Fibroblast of skin of left quadriceps (primary cell): ENCODE measurements at places on chromosomes 5 and 9.

DNA sequence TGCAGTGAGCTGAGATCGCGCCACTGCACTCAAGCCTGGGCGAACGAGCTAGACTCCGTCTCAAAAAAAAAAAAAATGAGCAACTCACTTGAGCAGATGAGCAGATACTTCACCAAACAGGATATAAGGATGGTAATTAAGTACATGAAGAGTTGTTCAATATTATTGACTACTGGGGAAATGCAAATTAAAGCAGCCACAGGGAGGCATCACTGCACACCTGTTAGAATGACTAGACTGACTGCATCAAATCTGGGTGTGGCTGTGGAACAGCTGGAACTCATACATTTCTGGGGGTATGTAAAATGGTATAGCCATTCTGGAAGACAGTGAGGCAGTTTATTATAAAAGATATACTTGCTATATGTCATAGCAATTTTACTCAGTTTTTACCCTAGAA lies 93.0 kb downstream of the WNK2 start:
- DNase-seq: no peak

GRCh38 chr9:87698069-87698809 lies 27.7 kb upstream of the CTSL start:
- DNase-seq: no peak

GRCh38 chr5:81544351-81545018 lies 150.6 kb upstream of the ACOT12 start:
- DNase-seq: no peak

DNA sequence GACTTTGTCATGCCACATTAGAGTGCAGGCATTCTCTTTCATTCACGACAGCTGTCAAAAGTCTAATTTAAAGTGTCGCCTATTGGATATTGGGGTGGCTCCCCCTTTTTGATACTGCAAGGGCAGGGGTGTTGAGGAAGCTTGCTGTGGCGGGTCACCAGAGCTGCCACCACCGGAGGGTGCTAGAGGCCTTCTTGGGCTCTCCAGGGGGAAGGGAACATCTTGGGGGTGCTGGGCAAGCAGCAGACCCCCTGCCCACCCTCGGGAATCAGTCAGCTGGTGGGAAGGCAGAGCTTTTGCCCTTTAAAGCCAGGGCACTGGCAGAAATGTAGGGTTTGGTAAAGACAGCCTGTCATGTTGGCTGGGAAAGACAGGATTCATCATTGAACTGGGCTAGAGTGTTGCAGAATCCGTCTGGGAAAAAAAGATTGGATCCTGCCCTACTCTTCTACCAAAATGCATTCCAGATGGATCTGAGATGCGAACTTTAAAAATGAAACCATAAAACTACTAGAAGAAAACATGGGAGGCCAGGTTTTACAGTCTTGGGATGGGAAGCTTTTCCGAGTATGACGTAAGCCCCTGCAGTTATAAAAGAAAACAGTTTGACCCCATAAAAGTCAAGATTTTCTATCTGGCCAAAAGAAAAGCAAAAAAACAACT lies 22.3 kb downstream of the COL5A1 start:
- no peak for DNase-seq

GRCh38 chr5:81530919-81531318 lies 137.0 kb upstream of the ACOT12 start:
- no peak for DNase-seq

GRCh38 chr5:34526682-34527305 lies 129.3 kb upstream of the RAI14 start:
- DNase-seq: no peak

GRCh38 chr9:29969856-29970647 lies 2396.8 kb upstream of the C9orf72 start:
- DNase-seq: no peak

DNA sequence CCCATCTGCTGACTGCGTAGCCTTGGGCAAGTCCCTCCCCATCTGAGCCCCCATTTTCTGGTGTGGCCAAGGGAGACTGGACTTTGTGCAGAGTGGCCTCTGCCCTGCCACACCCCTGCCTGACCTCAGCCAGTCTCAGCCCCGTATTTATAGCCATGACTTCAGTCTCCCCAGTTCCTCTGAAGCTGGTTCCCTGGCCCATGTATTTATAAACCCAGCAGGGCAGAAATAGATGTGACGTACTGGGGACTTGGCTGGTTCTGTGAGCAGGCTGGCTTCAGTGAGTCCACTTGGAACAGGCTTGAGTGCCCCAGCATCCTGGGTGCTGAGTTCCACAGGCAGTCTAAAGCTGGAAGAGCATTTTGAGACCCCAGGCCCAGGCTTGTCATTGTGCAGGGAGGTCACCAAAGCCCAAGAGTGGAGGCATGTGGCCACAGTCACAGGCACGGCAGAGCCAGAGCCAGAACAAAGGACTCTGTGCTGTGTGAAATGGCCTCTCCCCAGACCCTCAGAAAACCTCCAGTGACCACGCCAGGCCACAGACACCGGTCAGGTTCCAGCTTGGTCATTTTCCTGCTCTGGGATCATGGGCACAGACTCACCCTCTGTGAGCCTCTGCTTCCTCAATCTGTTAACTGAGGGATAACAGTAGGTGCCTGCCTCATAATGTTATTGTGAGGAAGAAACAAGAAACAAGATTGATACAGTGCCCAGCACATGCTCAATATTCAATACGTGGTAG lies 30.4 kb upstream of the SYNPO start:
- DNase-seq: no peak

DNA sequence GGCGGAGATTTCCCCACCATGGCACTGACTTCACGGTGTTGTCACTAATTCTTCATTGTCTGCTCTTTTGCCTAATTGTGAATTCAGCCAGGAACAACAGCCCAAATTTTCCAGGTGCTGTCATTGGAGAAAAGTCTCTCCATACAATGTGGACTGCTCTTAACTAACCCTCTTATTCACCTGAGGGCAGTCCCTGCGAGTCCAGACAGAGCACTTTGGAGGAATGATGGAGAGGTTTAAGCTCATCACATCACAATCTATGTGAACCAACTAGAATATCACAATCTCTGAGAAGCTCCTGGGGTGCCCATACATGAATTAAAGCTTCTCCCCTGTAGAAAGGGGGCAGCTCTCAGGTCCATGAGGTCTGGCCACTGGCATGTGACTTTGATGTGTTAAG lies 56.4 kb downstream of the MTX3 start:
- no peak for DNase-seq

DNA sequence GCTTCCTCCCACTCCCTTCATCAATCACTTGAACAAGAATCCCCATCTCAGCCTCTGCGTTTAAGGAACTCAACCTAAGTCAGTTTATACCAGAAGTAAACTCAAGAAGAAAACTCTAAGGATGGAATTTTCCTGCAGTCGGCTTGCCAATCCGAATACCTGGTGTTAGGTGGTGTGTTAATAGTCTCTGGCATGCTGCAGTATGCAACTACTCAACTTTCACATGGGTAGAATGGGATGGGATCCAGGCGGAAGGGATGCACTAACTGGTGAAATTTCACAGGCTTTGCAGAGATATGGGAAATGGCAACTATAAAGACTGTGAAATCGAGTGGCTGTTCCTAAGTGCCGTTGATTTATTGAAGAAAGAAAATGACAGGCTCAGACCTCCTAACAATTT lies 560.6 kb downstream of the TLE1 start:
- DNase-seq: no peak

DNA sequence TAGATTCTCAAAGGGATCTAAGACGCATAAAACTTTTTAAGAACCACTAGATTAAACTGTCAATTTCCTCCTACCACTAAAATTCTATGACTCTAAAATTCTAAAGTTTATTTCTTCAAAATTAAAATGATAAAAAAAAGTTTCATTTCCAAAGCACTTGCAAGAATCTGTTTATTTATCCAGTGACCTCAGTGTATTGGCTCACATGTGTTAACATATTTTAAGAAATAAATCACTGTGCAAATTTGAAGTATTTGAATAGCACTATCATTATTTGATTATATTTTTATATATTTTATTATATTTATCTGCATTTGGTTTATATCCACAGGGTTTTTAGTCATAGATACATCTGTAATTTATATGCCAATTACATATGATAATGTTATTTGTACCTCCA lies 62.2 kb upstream of the SLC12A2 start:
- no peak for DNase-seq

DNA sequence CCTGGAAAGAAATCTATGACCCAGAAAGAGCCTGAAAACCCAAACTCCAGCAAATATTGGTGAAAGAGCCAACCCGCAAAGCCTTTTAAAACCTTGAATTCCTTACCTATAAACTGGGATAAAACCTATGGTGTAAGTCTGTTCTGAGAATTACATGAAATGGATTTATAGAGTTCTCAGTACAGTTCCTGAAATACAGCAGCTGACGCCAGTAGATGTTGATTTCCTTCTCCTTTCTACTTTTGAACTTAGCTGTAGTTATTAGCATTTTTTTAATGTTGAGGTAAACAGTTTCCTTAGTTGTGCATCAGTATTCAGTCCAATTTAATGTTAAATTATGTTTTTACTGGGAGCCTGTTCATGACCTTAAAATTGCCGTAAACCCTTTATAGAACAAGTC lies 3.7 kb downstream of the SPIN1 start:
- no peak for DNase-seq

- DNase-seq: no peak
Observed at GRCh38 chr9:110033869-110034268, 174.1 kb downstream of the C9orf152 start.

DNA sequence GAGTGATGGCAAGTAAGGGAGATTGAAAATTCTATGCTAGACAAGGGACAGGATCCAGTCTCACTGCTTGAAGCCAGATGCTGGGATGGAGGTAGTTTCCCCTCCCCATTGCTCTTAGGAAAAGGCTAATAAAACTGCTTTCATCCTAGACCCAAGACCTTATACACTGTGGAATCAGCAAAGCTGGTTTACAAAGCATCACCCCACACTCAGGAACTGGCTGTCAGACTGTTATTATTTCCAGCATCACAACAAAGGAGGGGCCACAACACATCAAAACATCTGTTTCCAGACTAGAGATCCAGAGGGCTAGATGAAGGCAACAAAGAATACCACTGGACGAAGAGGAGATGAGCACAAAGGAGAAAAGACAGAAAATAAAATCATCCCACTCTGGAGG lies 364.6 kb upstream of the PTGER4 start:
- no peak for DNase-seq

DNA sequence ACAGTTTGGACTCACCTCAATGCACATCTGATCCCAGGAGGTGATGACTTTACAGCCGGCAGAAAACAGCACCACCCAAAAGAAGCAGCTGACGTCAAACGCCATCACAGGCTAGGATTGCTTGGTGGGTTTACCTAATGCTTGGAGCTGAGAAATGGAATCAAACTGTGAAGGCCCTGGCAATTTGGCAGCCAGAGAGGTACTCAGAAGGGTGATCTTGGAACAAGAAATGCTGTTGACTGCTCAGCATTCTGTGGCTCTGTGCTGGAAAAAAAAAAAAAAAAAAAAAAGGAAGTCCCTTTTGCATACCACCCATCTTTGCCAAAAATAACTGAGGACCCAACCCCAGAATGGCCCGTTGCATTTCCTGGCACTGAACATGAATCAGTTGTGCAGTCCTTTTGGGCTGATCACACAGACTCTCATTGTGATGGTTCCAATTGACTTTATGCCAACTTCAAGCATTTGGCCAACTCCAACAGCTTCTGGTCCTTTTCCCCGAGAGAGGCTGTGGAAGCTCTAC lies at the start of gene CD180:
CD180 (minus strand) TSS at position 263 of the 523 bp plus-strand sequence; CDS start at position 105, 158 bp downstream.
- DNase-seq: no peak

DNA sequence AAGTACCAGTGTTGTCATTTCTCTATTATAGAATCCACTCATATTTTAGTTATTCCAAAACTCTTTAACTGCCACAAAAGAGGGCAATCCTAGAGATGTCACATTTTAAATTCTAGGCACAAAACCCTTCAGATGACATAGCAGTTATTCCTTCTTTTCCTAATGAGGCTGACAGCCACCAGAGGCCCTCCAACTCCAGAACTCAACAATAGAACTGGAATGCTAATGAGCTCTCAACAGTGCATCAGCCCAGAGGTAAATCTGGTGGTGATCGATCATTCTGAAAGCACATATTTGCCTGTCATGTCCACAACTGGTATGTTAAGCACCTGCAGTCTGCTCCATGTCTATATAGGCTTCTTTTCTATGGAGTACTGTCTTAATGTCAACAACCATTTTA lies 40.2 kb upstream of the RAB3C start:
- no peak for DNase-seq

- DNase-seq: no peak
Observed at GRCh38 chr5:17024686-17025180, 88.6 kb upstream of the MYO10 start.

- DNase-seq: no peak
Observed at GRCh38 chr9:7762600-7762999, 37.0 kb downstream of the DMAC1 start.

DNA sequence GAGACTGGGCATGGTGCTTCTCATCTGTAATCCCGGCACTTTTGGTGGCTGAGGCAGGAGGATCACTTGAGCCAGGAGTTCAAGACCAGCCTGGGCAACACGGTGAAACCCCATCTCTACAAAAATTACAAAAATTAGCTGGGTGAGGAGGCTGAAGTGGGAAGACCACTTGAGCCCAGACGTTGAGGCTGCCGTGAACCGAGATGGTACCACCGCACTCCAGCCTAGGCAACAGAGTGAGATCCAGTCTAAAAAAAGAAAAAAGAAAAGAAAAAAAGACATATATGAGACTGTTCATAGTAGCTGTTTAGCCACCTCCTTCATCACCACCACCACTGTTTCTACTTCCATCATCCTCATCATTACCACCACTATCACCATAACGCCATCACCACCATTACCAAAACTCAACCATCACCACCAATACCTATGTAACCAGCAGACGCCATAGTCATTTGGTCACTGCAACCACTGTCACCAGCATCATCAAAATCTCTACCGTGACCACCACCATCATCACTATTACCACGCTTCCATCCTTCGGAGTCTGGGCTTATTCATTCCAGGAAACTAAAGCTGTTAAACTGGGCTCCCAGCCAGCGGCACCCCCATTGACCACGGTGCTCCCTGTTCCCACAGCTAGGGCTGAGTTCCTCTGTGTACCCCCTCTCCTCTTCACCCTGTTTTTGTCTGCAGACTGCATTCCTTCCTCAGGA lies 8.4 kb upstream of the KIF12 start:
- no peak for DNase-seq

GRCh38 chr9:77954666-77955015 lies 77.0 kb downstream of the GNAQ start:
- no peak for DNase-seq

- DNase-seq: no peak
Observed at GRCh38 chr5:39696672-39697398, 272.1 kb upstream of the DAB2 start.

DNA sequence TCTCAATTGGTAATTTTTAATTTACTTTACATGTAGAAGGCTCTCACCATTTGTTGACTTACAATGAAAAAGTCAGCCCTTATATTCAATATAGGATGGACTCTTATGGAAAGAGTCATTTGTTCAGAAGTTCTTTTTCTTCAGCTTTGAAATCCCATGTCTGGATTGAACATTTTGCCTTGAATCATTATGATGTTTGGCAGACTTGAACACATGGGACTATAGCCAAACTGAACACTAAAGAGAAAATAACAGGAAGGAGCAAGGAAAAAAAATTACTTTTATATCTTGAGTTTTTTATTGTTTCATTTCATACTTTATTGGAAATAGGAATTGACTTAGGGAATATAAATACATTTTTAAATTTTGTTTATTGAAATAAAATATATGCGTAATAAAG lies 1503.0 kb downstream of the EFNA5 start:
- no peak for DNase-seq

- DNase-seq: no peak
Observed at GRCh38 chr9:121943463-121943862, 149.6 kb downstream of the TTLL11 start.
